Vagina (tissue), 2 donors: ENCODE measurements at places on chromosomes 6 and 20.

DNA sequence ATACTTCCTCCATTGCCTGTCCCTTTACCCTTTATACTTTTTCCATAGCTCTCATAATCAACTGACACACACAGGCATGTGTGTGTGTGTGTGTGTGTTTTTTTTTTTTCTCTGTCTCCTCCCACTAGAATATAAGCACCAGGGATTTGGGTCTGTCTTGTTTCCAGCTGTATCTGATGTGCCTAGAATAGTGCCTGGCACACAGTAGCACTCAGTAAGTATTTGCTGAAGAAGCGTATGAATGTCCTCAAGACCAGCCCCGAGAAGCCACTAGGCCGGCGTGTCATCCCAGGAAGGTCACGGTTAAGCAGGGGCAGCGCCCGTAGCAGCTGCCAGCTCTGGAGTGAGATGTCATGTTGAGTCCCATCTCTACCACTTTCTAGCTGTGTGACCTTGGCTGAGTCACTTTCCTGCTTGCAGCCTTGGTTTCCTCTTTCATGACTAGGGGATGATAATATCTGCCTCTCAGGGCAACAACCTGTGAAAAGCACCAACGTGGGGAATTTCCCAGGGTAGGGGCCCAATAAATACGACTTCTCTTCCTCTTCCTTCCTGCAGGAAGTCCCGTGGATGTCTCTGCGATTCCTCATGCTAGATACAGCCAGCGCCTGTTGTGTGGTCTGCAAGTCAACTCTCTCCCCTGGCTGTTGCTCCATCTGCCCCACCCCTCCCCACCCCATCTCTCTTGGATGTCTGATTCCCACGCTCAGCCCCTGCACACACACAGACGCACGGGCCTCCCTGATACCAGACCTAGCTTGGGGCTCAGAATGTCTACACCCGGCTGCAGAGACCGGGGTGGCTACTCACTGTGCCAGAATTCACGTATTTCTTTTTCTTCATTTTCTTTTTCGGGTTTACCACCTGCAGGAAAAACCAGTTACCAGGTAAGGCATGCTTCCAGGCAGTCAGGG is 58.1 kb downstream of the RAB44 start:
- no peaks in the 10 kb centered on the region for H3K36me3 ChIP-seq
- H3K4me3 ChIP-seq: no peak overlapping the region
- no peak for DNase-seq
- H3K4me1 ChIP-seq: peaks cover 36% of the 10 kb centered on the region
- H3K27me3 ChIP-seq: no peaks in the 10 kb centered on the region

DNA sequence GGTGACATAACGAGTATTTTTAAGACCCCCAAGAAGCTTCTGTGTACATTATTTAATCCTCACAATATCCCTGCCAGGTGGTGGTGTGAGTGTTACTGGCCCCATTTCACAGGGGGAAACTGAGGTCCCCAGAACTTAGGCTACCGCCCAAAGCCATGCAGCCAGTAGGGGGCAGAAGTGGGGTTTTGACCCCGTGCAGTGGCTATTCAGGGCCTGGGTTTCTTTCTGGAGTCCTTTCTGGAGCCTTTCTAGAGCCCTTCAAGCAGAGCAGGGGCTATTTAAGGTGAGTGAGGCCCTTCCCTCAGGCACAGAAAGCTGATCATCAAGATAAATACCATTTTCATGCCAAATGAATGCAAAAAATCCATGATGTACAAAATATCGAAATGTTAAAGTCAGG is 59.0 kb downstream of the CTCFL start:
- no peaks in the 10 kb centered on the region for H3K27me3 ChIP-seq
- H3K4me1 ChIP-seq: no peaks in the 10 kb centered on the region
- H3K27ac ChIP-seq: no peak overlapping the region
- DNase-seq: no peak

DNA sequence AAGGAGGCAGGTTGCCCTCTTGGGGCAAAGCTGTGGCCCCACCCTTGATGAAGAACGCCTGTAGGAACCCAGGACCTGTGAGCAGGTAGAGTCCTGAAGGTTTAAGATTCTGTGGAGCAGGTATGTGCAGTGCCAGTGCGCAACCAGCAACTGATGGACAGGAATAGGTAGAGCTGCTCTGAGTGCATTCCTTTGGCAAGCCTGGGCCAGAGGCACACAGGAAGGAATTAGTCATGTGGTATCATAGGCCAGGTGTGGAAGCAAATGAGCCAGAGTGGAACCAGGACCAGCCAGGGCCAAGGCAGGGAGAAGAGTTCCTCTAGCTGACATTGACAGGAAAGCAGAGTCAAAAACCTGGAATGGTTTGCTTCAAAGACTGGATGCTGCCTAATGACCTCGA is 1.4 kb upstream of the KHDC1 start:
- H3K4me1 ChIP-seq: peaks cover 18% of the 10 kb centered on the region
- no peaks in the 10 kb centered on the region for H3K36me3 ChIP-seq
- H3K4me3 ChIP-seq: no peak overlapping the region
- H3K27ac ChIP-seq: no peak overlapping the region

GRCh38 chr20:50019466-50020256 is 36.9 kb downstream of the SNAI1 start:
- H3K4me3 ChIP-seq: no peak overlapping the region
- no peak overlapping the region for H3K27ac ChIP-seq
- H3K36me3 ChIP-seq: no peaks in the 10 kb centered on the region
- DNase-seq: no peak

DNA sequence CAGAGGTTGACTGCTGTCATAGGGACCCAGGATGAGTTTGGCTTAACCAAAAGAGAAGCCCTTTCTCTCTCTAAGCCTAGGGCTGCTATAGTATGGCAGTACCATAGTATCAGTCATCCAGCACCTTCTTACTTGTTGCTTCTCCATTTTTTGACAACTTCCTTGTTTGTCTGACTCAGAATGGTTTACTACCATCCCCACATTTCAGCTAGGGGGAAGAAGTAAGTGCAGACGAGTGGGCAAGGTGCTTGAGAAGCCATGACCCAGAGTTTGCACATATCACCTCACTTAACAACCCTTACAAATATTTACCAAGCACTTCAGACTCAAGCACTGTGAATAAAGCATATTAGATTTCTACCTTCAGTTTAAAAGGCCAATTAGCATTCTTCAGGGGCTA is 289.9 kb upstream of the TSHZ2 start:
- DNase-seq: no peak
- H3K4me1 ChIP-seq: no peaks in the 10 kb centered on the region
- H3K27ac ChIP-seq: no peak overlapping the region
- no peaks in the 10 kb centered on the region for H3K27me3 ChIP-seq
- no peak overlapping the region for H3K4me3 ChIP-seq

DNA sequence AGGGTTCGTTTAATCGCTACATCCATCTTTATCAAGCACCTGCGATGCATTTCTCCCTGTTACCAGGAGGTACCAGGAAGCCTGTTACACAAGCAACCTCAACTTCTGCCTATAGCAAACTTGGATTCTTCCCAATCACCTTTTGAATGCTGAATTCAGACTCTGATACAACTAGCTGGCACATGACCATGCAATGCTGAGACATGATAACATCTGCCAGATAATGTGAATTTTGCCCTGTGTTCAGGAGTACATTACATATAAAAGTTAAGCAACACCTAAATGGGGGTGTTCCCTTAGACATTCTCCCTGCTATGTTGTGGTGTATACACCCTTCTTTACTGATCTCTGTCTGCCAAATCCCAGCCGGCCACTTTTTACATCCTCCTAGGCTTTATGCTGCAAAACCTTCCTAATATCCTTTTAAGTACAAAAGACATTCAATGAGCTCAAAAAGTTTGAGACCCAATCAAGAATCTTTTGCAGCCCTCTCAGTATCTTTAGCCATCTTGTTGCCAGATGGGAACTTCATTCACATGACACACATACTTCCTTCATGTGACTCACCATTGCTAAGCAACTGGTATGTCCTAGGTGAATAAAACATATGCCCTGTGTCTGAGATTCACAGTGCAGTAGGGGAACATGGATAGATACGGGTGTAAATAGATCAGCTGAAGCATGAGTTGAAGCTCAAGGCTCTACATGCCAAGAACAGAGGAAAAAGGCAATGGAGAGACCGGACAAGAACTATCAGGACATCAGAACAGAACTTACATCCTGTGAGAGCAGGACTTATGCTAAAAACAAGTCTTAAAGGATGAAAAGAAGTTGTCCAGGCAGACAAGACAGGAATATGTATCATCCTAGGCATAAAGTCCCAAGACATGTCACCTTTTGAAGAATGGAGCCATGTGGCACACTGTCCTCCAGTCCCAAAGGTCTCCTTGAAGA is 84.3 kb downstream of the ZHX3 start:
- H3K27me3 ChIP-seq: no peaks in the 10 kb centered on the region
- H3K4me1 ChIP-seq: peaks cover 43% of the 10 kb centered on the region

DNA sequence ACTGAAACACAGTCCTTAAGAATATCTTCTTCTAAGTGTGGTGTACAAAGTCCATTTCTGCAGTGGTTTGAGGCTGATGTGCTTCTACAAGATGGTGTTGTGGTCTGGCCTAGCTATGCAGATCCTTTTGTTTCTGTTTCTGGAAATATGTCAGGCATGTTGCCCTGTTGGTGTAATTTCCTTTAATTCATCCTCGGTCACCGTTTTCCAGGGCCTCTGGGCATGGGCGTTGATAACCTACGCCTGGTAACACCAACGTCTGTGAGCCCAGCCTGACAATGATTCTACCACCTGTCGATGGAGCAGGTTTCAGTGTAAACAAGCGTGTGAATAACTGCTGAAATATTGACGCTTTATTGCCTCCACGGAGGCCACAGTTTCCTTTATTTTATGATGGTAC is 33.3 kb upstream of the AFDN start:
- no peaks in the 10 kb centered on the region for H3K27me3 ChIP-seq
- no peak for DNase-seq
- peaks cover 6% of the 10 kb centered on the region for H3K4me1 ChIP-seq
- no peak overlapping the region for H3K27ac ChIP-seq
- H3K36me3 ChIP-seq: no peaks in the 10 kb centered on the region

- no peak overlapping the region for H3K4me3 ChIP-seq
- H3K36me3 ChIP-seq: no peaks in the 10 kb centered on the region
- DNase-seq: no peak
- no peaks in the 10 kb centered on the region for H3K27me3 ChIP-seq
- no peaks in the 10 kb centered on the region for H3K4me1 ChIP-seq
Observed at GRCh38 chr6:154538640-154539191, 28.2 kb upstream of the CNKSR3 start.

- H3K36me3 ChIP-seq: no peaks in the 10 kb centered on the region
- no peaks in the 10 kb centered on the region for H3K27me3 ChIP-seq
- no peak overlapping the region for H3K27ac ChIP-seq
Observed at GRCh38 chr6:134419716-134420115, 101.8 kb upstream of the SGK1 start.

DNA sequence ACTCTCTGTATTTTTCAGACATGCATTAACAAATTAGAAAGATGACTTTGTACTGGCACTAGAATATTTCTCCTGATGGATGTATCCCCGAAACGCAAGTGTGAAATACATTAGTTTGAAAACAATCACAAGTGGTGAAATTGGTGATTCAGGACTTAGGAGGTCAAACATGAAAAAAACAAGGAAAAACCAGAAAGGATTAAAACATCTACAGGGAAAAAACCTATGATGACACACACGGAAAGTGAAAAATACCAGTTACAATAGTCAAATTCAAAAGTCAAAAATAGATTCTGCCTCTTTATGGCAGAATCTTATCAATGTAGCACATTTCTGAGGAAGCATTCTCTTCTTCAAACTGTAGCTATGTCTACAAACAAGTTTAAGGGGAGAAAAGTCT is 129.0 kb upstream of the SGK1 start:
- H3K4me3 ChIP-seq: no peak overlapping the region
- no peaks in the 10 kb centered on the region for H3K27me3 ChIP-seq
- H3K27ac ChIP-seq: no peak overlapping the region
- H3K36me3 ChIP-seq: no peaks in the 10 kb centered on the region
- no peak for DNase-seq
- peaks cover 18% of the 10 kb centered on the region for H3K4me1 ChIP-seq

DNA sequence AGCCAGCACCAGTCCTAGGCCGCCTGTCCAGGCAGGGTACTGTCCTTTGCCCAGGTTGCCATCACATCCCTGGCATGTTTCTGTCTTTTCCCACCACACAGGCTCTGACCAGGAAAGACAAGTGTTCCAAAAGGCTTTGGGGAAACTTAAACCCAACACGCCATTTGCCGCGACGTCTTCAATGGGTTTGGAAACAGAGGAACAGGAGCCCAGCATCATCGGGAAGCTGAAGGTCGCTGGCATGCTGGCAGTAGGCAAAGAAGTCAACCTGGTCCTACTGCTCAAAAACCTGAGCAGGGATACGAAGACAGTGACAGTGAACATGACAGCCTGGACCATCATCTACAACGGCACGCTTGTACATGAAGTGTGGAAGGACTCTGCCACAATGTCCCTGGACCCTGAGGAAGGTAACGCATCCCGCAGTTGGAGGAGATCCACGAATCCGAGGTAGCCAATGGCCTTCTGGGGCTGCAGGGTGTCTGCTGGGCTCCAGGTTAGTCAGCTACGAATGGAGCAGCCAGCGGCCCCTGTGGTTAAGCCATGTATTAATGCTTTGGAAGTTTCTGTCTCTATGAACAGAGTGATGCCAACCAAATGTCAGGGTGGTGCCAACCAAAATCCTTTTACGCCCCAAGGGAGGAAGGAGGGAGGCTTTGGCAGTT is 36.2 kb downstream of the TGM3 start:
- no peaks in the 10 kb centered on the region for H3K27me3 ChIP-seq
- H3K4me3 ChIP-seq: no peak overlapping the region
- H3K4me1 ChIP-seq: no peaks in the 10 kb centered on the region
- no peak overlapping the region for H3K27ac ChIP-seq

DNA sequence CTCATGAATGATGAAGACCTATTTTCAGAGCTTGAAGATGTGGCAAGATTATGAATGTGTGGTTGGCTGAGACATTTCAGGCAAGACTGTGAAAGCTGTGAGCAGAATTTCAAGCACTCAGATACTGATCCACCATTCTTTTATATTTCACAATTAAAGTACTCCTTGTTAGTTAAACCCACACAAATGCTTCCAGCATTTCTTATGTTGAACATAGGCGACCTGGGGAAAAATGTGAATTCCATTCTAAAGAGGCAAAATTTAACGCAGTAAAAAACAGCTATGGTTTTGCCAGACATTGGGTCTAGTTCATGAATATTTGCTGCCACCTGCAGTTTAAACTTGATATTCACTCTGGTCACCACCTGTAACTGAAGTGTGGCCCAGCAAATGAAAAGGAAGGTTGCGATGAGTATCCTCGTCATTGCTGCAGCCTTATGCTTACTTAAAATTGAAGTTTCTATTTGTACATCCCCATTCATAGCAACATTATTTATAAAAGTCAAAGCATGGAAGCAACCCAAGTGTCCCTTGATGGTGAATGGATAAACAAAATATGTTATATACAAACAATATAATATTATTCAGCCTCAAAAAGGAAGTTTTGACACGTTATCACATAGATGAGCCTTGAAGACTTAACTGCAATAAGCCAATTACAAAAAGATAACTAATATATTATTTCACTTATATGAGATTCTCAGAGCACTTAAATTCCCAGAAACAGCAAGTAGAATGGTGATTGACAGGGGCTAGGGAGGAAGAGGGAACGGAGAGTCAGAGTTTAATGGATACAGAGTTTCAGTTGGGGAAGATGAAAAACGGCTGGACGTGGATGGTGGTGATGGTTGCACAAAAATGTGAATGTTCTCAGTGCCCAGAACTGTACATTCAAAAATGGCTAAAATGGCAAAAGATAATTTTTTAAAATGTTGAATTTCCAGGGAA is 32.4 kb upstream of the FAM184A start:
- no peak overlapping the region for H3K27ac ChIP-seq
- no peak for DNase-seq
- H3K36me3 ChIP-seq: no peaks in the 10 kb centered on the region
- H3K27me3 ChIP-seq: no peaks in the 10 kb centered on the region
- H3K4me3 ChIP-seq: no peak overlapping the region
- H3K4me1 ChIP-seq: no peaks in the 10 kb centered on the region
